ENCODE measurements at places on chromosomes 4 and X.

DNA sequence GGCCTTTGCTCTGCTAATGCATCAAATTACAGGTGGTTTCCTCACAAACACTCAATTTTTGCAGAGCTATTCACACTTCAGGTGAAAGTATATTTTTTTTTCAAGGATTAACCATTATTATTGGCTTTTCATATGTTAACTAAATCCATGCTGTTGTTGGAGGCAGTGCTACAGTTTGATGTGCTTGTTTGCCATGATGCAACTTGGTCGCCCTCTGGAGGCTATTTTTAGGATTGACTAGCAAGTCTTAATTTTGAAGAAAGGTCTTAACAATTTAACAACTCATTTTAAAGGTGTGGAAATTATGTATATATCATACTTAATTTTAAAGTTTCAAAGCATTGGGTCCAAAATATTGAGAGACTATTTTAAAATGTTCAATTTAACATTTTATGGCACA, 168.8 kb upstream of the FAM47A start:
- DNase-seq = no peak

DNA sequence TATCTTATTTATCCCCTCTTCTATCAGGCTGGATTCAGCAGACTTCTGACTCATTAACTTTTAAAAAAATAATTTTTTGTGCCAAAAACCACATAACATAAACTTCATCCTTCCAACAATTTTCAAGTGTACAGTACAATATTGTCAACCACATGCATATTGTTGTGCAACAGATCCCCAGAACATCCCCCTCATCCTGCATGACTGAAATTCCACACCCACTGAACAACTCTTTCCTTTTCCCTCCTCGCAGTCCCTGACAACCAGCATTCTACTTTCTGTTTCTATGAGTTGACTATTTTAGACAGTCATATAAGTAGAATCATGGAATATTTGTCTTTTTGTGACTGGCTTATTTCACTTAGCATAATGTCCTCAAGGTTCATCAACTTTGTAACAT, 2.2 kb upstream of the MID2 start:
- no peak for DNase-seq

GRCh38 chrX:18949291-18949943, 34.5 kb downstream of the PHKA2 start:
- DNase-seq = no peak

GRCh38 chrX:49071877-49072711, 1.7 kb downstream of the PRAF2 start:
- DNase-seq = no peak

GRCh38 chr4:34181891-34182290, 2062.4 kb downstream of the ARAP2 start:
- DNase-seq = no peak

DNA sequence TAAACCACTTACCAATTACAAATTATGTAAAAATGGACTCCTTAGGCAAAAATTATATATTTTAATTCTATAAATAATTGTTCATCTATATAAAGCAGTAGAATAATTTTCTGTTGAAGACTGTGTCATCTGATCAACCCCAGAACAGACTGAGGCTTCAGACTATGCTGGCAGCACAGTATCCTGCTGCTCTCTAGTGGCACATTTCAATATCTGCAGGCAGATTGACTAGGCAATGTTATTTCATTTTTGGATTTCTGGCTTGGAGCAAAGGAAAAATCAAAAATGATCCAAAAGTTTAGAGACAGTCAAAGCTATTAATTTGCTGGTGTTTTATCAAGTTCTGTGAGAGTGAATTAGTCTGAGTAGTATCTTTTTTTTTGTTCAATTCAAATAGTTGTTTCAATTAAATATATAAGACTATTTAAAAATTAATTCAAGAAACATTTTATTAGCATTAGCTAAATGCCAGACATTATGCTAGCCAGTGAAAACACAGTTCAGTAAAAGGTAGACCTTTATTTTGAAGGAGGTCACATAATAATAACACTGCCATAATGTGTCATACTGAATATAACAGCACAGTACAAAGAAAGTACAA, 21.3 kb upstream of the SULT1E1 start:
- DNase-seq = peak; percentile 21

DNA sequence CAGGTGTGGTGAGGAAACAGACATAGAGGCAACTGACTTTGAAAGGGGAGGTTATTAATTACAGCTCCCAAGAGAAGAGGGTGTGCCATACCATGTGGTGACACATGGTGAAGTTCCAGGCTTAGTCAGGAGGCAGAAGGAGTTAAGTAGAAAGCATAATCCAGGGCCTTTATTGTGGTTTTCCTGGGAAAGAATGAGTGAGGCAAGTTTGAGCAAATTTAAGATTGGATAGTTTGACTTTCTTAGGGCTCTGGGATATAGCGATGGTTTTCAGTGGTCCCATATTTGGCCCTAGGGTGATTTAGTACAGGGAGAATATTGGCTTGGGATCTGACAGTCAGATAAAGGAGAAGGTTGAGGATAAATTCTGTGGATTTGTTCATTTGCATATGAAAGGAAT, 495.9 kb upstream of the FSTL5 start:
- no peak for DNase-seq

DNA sequence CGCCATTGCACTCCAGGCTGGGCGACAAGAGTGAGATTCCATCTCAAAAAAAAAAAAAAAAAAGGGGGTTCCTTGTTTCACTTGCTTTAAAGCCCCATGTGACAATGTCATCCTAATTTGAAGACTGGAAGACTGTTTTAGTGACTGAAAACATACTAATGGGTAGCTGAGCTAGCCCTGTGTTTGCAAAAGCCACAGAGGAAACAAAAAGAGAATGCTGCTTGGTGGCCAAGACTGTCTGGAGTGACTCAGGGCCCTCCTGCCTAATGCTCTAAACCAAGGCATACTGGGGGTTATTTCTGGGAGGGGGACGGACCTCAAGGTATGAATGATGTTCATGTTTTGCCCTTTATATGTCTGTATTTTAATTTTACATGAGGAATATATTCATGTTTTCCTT, 16.0 kb downstream of the HPSE start:
- no peak for DNase-seq

DNA sequence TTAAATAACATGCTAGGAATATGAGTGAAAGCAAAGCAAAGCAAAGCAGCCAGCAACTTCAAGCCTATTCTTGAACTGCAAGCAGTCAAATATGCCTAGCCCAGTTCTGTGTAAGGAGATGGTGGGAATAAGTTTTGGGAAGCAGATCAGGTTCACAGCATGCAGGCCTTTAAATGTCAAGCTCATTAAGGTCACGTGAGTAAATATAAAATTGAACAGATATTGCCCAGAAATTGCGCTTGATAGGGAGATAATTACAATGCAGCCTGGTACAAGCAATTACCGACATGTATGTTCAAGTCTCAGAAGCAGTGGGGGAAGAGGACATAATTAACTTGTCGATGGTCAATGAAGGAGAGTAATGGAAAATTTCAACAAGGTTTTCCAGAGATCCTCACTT, 6.0 kb downstream of the GNPDA2 start:
- no peak for DNase-seq

DNA sequence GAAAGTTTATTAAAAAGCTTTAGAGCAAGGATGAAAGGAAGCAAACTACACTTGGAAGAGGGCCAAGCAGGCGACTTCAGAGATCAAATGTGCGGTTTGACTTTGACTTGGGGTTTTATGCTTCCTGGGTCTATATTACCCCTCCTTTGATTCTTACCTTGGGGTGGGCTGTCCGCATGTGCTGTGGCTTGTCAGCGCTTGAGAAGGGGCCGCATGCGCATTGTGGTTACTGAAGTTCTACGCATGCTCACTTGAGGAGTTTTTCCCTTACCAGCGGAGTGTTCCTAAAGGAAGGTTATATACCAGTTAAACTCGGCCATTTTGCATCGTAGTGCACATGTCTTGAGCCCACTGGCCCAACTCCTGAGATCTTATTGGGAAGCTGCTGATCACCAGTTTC, 9.9 kb downstream of the ZNF157 start:
- peak; percentile 84 for DNase-seq

DNA sequence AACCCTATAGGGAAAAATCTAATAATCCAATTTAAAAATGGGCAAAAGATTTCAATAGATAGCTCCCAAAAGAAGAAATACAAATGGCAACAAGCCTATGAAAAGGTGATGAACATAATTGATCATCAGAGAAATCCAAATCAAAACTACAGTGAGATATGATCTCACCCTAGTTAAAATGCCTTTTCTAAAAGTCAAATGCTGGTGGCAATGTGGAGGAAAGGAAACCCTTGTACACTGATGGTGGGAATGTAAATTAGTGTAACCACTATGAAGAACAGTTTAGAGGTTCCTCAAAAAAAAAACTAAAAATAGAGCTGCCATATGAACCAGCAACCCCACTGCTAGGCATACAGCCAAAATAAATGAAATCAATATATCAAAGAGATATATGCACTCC, 44.5 kb downstream of the STPG2 start:
- DNase-seq = no peak

DNA sequence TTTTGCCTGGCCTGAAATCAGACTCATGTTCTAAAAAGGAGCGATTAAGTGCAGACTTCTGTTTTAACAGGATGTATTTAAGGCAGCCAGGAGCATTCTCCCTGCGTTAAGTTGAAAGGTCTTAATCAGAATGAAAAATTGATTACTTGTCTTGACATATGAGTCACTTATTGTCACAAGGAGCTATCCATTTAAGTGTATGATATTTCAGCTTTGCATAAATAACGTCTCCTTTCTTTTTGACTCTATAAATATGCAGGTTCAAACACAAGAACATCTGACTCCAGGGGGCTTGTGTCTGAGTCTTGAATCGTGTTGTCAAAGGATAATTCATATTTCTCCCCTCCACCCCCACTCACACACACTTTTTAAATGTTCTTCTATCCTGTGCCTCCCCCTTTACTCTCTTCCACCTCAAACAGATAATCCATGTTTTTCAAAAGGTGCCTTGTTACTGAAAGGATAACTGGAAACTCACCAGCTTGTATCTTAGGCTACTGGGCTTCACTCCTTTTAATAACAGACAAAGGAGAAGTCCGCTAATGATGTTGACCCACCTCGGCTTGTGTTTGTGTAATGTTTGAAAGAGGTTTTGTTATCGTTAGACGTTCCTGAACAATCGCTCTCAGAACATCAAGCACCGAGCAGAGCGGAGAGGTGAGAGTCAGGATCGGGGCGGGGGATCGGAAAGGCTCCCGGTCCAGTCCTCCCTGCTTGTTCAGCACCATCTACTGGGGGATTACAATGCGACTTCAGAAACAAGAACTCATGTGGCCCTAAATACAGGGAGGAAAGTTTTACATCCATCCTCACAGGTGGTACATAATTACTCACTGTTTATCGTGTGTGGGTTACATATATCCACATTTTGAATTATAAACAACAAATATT, 107.5 kb upstream of the RPL34 start:
- peak; percentile 61 for DNase-seq

Data from CD4-positive, alpha-beta T cell treated with Interleukin-6 at 100 ng/mL for 8 hours (primary cell).